Activated CD4-positive, alpha-beta T cell treated with anti-CD3 and anti-CD28 coated beads, Interleukin-2, amount 50 U/mL, for 16 hours (primary cell): ENCODE measurements at places on chromosomes 6 and 20.

- no peak for DNase-seq
These were observed 86.5 kb downstream of the MRPL14 start for GRCh38 chr6:44040786-44041185.

DNA sequence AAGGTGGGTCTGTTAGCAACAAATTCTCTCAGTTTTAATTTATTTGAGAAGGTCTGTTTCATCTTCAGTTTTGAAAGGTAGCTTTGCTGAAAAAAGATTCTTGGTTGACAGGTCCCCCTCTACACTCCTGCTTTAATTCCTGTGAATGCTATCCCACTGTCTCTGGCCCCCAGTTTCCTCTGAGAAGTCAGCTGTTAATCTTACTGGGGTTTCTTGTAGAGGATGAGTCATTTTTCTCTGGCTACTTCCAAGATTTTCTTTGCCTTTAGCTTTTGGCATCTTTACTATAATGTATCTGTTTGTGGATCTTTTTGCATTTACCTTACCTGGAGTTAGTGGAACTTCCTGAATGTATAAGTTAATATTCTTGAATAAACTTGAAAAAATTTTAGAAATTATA lies 122.7 kb downstream of the MMS22L start:
- no peak for DNase-seq

DNA sequence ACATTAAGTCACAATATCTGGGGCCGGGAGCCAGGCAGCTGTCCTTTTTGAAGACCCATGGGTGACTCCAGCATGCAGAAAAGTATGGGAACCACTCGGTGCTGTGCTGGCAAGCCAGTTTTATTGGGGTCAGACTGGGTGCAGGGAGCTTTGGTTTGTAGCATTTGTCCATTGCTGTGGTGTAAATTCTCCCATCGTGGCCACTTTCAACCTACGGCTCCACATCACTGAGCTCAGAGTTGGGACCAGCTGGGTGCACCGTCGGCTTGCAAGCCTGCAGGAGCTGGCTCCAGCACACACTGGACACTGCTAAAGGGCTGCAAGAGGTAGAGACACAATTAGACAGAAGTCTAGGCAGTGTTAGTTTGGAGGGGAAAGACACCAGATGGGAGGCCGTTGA lies 66.9 kb downstream of the SYNJ2 start:
- no peak for DNase-seq

DNA sequence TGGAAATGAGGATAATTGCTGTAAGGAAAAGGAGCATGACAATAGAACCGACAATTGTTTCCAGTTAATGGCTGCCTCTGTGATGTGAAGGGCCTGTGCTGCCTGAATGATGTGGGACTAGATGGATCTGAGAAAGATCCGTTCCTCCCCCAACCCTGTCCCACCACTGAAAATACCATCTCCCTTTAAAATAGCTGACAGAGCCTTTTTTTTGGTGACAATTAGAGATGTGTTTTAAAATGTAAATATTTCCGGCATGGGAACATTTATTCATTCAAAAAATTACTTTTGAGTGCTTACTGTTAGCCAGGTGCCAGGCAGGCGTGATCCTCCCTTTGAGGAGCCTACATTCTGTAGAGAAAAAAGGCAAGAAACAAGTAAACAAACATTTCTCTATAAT lies 72.4 kb upstream of the SUPT3H start:
- no peak for DNase-seq

DNA sequence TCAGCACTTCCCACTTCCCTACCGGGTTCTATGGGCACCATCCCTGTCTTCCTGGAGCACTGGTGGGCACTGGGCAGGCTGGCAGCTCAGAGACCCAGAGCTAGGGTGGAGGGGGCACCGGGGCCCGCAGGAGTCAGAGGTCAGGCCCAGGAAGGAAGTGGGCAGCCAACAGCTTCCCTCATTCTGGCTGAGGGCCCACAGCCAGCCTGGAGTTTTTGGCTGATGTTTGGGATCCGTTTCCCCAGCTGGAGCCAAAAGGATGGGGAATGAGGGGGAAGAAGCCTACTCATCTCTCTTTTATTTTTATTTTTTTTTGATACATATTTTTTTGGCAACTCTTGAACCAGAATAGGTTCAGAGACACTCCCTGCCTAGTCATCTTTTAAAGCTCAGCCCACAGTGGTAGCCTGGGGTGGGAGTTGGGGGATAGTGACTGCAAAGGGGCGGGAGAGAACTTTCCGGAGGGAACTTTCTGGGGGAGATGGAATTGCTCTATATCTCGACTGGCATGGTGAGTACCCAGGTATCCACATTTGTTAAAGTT lies 54.2 kb upstream of the MLN start:
- no peak for DNase-seq

DNA sequence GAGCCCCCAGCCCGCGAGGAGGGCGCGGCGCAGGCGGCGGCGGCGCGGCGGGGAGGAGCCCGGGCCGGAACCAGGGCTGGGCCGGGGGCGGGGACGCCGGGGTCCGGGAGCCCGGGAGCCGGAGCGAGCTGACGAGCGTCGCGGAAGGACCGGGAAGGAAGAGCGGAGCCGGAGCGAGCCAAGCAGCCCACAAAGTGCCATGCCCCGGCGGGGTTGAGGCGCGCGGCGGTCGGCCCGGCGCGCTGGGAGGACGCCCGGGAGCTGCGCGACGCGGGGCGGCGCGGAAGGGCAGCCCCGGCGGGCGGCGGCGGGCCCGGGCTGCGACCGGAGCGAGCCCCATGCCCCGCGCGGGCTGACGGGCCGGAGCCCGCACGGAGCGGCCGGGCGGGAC lies 289 bp downstream of the FOXP4 start:
- peak; percentile 40 for DNase-seq

GRCh38 chr6:121430514-121431460 lies 4.7 kb upstream of the GJA1 start:
- DNase-seq = no peak

GRCh38 chr6:47016909-47017308 lies 25.2 kb downstream of the ADGRF1 start:
- no peak for DNase-seq

DNA sequence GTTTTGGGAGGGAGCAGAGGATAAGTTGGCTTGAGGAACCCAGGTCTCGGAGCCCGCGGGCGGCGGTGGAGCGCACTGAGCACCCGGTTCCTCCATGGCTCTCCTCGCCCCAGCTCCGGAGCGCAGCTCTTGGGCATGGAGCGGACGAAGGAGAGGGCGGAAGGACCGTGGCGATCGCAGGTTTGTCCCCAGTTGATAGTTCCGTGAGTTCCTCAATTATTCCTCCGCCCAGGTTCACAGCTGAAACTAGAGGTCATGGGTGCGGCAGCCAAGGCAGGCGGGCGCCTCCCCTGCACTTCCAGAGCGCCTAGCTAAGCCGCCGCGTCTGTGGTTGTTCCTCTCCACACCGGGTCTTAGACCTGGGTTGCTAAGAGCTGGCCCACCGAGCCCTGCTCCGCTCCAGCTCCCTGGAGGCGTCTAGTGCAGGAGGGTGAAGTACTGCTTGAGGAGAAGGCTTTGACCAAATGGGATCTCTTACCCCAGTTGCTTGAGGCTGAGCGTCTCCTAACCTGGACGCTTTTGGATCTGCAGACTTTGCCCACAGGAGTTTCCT lies at the start of gene HTR1B:
HTR1B (minus strand) TSS at position 184 of the 553 bp plus-strand sequence; CDS start at position 96, 88 bp downstream.
- DNase-seq = no peak

GRCh38 chr6:45555981-45556771 lies 178.4 kb upstream of the SUPT3H start:
- DNase-seq = no peak

GRCh38 chr20:38239441-38239840 lies 21.1 kb downstream of the KIAA1755 start:
- DNase-seq = no peak

GRCh38 chr6:27684264-27685211 lies 211.6 kb upstream of the ZNF184 start:
- peak; percentile 91 for DNase-seq

- no peak for DNase-seq
These were observed 59.1 kb upstream of the CCN6 start for GRCh38 chr6:111994791-111995190.

DNA sequence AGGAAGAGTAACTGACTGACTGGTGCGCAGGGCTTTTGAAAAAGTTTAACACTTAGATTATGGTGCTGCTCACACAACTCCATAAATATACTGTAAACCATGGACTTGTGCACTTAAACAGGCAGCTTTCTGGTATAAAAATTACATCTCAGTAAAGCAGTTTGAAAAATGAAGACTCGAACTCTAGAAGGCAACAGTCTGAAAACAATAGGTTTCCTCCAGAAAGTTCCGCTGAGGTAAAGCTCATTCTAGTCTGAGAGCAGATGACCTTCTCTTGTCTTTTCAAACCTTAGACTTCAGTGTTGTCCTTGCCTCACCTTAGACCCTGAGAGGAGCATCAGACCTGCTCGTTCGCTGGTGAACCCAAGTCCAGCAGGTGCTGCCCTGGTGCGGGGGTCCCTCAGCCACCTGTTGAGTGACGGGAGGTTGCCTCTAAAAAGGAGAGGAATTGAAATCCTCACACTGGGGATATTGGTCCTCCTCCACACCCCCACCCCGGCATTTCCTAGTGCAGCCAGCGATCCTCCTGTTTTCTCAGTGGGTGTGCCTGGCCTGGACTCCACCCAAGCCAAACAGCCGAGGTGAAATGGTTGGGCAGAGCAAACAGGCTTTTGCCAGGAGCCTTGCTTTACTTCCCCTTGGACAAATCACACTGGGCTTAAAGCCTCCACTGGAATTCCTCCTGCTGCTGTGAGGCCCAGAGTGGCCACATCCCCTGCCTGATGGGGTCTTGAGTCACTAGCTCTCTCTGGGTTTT lies 14.7 kb upstream of the PYGB start:
- DNase-seq = no peak

DNA sequence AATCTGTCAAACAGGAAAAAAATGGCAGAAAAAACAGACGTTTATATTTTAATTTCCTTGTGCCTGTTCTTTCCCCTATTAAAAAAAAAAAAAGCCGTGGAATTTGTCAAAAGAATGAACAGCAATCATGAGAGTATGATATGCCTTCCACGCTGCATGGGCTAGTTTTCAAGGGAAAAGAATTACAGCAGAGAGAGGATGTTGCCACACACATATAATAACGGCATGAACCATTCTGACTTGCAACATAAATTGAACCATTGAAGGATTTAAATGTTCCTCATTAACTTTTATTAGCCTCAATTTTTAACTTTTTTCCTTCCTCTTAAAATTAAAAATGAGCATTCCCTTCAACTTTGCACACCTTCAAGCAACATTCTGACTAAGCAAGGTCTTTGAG lies 301.8 kb downstream of the FOXC1 start:
- no peak for DNase-seq

DNA sequence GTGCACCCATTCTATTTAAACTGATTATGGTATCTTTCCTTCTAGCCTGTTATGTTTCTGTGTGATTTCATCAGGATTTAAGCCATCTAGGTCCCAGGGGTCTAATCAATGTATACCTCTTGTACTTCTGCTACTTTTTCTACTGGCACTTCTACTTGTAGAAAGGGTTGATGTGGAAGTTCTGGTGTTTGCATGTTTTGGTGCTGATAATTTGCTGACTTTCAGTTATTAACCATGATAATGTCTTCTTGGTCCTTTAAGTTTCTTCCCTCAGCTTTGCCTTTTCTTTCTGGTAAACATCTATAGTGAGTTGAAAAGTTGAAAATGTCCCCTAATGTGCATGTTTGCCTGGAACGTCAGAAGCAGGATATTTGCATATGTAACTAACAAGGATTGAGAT lies 390.6 kb upstream of the MAP3K7 start:
- no peak for DNase-seq

DNA sequence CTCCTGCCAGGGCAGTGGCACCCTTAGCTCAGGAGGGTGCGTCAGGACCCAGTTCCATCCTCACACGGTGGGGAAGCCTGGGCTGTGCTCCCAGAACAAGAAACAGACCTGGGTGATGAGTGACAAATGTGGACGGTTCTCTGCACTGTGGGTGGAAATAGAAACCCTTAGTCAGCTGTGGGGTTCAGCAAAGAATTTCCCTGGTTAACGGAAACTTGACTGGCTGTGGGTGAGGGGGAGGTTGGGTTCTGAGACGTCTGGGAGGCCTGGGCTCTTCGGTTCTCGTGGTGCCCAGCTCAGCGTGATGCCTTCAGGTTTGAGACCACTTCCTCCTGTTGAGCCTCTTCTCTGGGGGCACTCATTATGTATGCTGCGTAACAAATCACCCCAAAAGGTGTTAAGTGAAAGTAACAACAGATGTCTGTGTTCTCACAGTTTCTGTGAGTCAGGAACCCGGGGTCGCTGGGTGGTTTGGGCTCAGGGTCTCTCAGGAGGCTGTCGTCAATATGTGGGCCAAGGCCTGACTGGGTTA lies 53.1 kb upstream of the FAM83D start:
- peak; percentile 94 for DNase-seq
